ENCODE measurements at places on chromosomes 7 and 10.

GRCh38 chr10:127614484-127615017, 65.4 kb downstream of the NPS start:
- H3K4me1 ChIP-seq, result no peaks in the 10 kb centered on the region
- no peaks in the 10 kb centered on the region for H3K36me3 ChIP-seq
- no peak overlapping the region for H3K4me3 ChIP-seq
- peaks cover 4% of the 10 kb centered on the region for H3K27me3 ChIP-seq
- DNase-seq, result no peak
- H3K27ac ChIP-seq, result no peak overlapping the region

DNA sequence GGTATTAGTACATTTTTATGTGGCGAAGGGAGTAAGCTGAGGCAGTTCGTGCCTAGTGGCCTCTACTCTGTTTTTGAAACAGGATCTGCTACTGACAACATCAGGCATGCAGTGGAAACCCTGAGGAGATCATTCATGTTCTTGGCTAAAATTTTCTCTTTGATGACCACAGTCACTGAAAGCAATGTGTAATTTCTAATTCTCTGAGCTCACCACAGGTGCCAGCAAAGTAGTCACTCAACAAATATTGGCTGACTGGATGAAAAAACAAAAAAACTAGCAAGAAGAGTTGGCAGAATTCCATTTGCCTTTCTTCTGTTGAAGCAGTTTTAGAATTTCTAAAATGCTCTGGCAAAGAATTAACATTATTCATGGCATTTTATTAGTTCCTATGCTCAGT, 176.5 kb upstream of the KCTD7 start:
- H3K4me1 ChIP-seq, result no peaks in the 10 kb centered on the region
- no peak overlapping the region for H3K4me3 ChIP-seq
- no peak overlapping the region for H3K27ac ChIP-seq
- no peak for DNase-seq

- no peaks in the 10 kb centered on the region for H3K36me3 ChIP-seq
- no peak overlapping the region for H3K4me3 ChIP-seq
- H3K27me3 ChIP-seq, result no peaks in the 10 kb centered on the region
- H3K27ac ChIP-seq, result peak overlapping the region; percentile 81
- peaks cover 21% of the 10 kb centered on the region for H3K4me1 ChIP-seq
These were observed 26.3 kb upstream of the IFRD1 start for GRCh38 chr7:112423987-112424386.

- no peak overlapping the region for H3K4me3 ChIP-seq
- no peaks in the 10 kb centered on the region for H3K4me1 ChIP-seq
- no peaks in the 10 kb centered on the region for H3K36me3 ChIP-seq
- no peaks in the 10 kb centered on the region for H3K27me3 ChIP-seq
- no peak overlapping the region for H3K27ac ChIP-seq
These were observed 299.9 kb upstream of the HABP2 start for GRCh38 chr10:113252650-113253618.

- H3K27ac ChIP-seq, result no peak overlapping the region
- no peaks in the 10 kb centered on the region for H3K27me3 ChIP-seq
- no peak overlapping the region for H3K4me3 ChIP-seq
- no peak for DNase-seq
These were observed 51.1 kb upstream of the PPP1R3C start for GRCh38 chr10:91683975-91684374.

DNA sequence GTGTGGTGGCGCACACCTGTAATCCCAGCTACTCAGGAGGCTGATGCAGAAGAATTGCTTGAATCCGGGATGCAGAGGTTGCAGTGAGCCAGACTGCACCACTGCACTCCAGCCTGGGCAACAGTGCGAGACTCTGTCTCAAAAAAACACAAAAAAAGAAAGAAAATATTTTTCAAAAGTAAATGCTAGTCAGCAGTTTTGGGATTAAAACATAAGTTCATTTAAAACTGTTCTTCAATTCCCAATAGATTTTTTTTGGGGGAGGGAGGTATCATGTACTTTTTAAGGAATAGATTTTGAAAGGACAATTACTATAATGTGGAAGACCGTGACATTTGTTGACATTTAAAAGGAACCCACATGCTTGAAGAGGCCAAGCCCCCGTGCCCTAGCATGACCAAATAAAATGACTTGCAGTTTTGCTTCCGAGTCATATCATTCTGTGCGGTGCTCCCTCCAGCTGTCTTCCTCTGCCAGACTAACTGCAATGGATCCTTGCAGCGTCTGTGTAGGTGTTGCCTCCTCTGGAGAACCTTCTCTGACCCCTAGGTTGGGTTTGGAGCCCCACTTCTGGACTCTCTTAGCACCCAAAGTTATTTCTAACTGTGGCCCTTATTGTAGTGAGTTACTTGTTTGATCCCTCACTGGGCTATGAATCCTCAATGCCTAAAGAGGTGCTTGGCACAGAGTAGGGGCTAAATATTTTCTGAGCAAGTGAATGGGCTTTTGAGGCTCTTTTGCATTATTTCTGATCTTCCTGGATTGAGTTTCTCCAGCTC, 17.4 kb upstream of the HPS1 start:
- H3K27me3 ChIP-seq, result no peaks in the 10 kb centered on the region
- no peaks in the 10 kb centered on the region for H3K36me3 ChIP-seq
- no peak for DNase-seq
- H3K4me3 ChIP-seq, result no peak overlapping the region
- no peaks in the 10 kb centered on the region for H3K4me1 ChIP-seq
- H3K27ac ChIP-seq, result no peak overlapping the region

DNA sequence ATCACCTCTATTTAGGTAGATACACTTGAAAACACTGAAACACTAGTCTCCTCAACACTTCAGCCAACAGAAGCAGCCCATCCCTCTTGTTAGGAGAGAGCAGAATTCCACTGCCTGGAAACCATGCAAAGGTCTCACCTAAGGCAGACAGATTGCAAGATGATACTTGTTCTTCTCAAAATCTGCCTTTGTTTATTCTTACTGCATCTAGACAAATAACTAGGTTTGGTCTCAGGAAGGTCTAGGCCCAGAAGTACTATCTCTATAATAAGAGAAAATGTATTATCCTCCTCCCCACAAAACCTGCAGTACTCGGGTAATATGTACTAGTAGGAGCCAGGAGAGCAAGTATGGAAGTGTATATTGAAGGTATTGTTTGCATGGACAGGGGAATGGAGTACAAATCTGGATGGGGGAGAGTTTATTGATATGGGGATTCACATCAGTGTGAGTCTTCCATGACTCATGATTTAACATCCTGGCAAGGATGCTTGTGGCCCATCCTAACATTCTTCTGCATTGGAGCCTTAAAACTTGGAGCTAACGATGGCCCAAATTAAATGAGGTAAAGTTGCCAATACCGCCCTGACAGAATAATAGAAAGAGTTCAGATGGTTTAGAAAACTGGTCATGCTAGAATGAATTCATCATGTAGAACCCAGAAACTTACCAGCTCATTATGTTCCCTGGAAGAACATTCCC, 109.2 kb downstream of the EPC1 start:
- DNase-seq, result no peak
- H3K4me3 ChIP-seq, result no peak overlapping the region
- H3K4me1 ChIP-seq, result no peaks in the 10 kb centered on the region
- H3K27ac ChIP-seq, result no peak overlapping the region

DNA sequence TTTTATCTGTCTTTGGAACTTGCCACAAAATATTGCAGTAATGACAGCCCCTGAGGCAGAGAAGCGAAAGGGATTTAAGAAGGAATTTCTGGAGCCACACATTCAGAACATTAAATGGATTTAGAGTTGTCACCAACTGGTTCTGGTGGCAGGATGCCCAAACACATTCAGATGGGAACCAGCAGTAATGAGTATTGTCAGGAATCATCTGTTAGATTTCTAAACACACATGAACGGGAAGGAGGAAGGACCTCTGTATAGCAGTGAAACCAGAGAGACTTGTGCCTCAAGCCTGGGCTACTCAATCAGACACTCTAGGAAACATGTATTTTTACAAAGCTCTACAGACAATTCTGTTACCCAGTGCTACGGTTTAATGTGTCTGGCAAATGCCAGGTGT, 103.8 kb upstream of the CCNY start:
- no peak for DNase-seq
- H3K27ac ChIP-seq, result no peak overlapping the region
- no peaks in the 10 kb centered on the region for H3K36me3 ChIP-seq
- H3K4me1 ChIP-seq, result no peaks in the 10 kb centered on the region
- H3K27me3 ChIP-seq, result no peaks in the 10 kb centered on the region

DNA sequence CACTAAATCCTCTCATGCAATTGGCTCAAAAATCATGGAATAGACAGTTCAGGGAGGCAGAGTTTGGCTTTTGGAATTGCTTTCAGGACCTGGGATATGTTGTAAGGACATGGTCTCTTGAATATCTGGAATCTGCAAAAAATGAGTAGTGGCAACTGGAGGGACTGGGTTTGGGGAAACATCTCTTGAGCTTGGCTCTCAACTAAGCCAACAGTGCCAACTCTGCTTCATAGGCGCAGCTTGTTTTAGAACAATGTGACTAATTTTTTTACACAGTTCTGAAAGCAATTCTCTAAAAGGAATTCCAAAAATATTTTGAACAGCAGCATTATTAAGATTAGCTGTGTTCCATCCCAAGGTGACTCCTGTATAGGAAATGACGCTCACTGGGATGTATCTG, 121.5 kb upstream of the DPP6 start:
- no peak for DNase-seq
- H3K27me3 ChIP-seq, result no peaks in the 10 kb centered on the region
- H3K27ac ChIP-seq, result no peak overlapping the region
- no peak overlapping the region for H3K4me3 ChIP-seq
- no peaks in the 10 kb centered on the region for H3K36me3 ChIP-seq

GRCh38 chr10:130719448-130719752, 583.2 kb downstream of the GLRX3 start:
- H3K4me1 ChIP-seq, result no peaks in the 10 kb centered on the region
- H3K36me3 ChIP-seq, result no peaks in the 10 kb centered on the region
- peaks cover 24% of the 10 kb centered on the region for H3K27me3 ChIP-seq

DNA sequence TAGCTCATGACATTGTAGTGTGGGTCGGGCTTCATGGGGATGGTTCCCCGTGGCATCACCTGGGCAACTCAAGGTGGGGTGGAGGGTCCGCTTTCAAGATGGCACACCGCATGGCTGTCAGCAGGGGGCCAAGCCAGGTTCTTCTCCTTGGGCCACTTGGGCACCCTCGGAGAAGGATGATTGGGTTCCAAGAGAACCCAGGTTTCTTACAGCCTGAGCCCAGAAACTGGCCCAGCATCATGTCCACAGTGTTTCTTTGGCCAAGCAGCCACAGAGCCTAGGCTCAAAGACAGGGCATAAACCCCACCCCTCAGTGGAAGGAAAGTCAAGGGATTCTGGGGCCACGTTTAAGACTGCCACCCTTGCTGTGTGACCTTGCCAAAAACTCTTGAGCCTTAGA, 110.6 kb downstream of the PTPN20 start:
- DNase-seq, result no peak
- no peaks in the 10 kb centered on the region for H3K36me3 ChIP-seq
- H3K4me3 ChIP-seq, result no peak overlapping the region
- H3K27ac ChIP-seq, result no peak overlapping the region

- no peak overlapping the region for H3K4me3 ChIP-seq
- H3K27ac ChIP-seq, result no peak overlapping the region
- no peaks in the 10 kb centered on the region for H3K27me3 ChIP-seq
- DNase-seq, result no peak
- H3K4me1 ChIP-seq, result no peaks in the 10 kb centered on the region
These were observed 395.4 kb downstream of the SFMBT2 start for GRCh38 chr10:7015457-7015856.

GRCh38 chr10:125064681-125065492, 95.5 kb downstream of the CTBP2 start:
- H3K4me1 ChIP-seq, result peaks cover 52% of the 10 kb centered on the region
- peak; percentile 90 for DNase-seq
- no peaks in the 10 kb centered on the region for H3K27me3 ChIP-seq
- no peaks in the 10 kb centered on the region for H3K36me3 ChIP-seq

DNA sequence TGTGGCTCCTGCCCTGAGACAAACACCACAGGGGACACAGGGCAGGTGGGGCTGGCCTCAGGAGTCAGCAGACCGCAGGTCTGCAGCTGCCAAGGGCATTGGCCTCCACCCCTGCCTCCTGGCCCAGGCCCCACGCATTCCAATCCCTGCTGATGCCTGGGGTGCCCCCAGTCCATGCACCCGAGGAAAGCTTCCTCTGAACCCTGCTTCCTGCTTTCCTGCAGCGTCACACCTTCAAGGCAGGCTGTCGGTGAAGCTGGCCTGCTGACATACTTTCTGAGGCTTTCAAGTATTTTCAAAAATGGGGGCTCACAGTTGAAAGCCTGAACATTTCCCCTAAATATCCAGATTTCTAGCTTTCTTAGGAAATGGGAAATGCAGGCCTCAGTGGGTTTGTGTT, 22.5 kb upstream of the ANTXRL start:
- H3K27ac ChIP-seq, result no peak overlapping the region
- H3K4me1 ChIP-seq, result no peaks in the 10 kb centered on the region
- DNase-seq, result no peak
- no peak overlapping the region for H3K4me3 ChIP-seq
- H3K27me3 ChIP-seq, result no peaks in the 10 kb centered on the region

- H3K27me3 ChIP-seq, result no peaks in the 10 kb centered on the region
- no peak for DNase-seq
- H3K4me1 ChIP-seq, result no peaks in the 10 kb centered on the region
These were observed 35.8 kb downstream of the FOXP2 start for GRCh38 chr7:114450431-114450830.

GRCh38 chr10:15735763-15736162, 16.0 kb upstream of the ITGA8 start:
- H3K4me3 ChIP-seq, result no peak overlapping the region
- no peak for DNase-seq
- H3K27ac ChIP-seq, result no peak overlapping the region
- H3K27me3 ChIP-seq, result no peaks in the 10 kb centered on the region
- H3K4me1 ChIP-seq, result no peaks in the 10 kb centered on the region
- H3K36me3 ChIP-seq, result no peaks in the 10 kb centered on the region

GRCh38 chr7:116836911-116837310, 25.5 kb upstream of the CAPZA2 start:
- H3K36me3 ChIP-seq, result no peaks in the 10 kb centered on the region
- no peaks in the 10 kb centered on the region for H3K4me1 ChIP-seq
- H3K27me3 ChIP-seq, result no peaks in the 10 kb centered on the region
- H3K4me3 ChIP-seq, result no peak overlapping the region
- H3K27ac ChIP-seq, result no peak overlapping the region

DNA sequence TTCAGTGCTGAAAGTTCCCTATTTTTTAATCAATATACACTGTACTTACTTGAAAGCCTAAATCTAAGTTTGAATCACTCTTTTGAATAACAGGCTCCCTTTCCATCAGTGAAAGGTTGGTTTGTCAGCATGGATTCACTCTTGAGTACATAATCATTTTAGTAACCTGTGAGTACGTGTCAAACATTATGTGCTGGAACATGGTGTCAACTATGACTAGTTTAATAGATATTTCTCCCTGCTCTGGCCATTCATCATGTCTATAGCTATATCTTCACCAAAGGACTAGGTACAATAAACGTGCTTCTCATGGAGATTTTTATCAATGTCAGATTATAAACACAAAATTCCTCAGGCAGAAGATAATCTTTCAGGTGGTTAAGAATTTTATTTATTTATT, 61.7 kb upstream of the MDFIC start:
- no peaks in the 10 kb centered on the region for H3K36me3 ChIP-seq
- no peak overlapping the region for H3K4me3 ChIP-seq
- no peaks in the 10 kb centered on the region for H3K27me3 ChIP-seq
- no peak for DNase-seq
- no peaks in the 10 kb centered on the region for H3K4me1 ChIP-seq
